ENCODE measurements at places on chromosomes 13 and 19.

DNA sequence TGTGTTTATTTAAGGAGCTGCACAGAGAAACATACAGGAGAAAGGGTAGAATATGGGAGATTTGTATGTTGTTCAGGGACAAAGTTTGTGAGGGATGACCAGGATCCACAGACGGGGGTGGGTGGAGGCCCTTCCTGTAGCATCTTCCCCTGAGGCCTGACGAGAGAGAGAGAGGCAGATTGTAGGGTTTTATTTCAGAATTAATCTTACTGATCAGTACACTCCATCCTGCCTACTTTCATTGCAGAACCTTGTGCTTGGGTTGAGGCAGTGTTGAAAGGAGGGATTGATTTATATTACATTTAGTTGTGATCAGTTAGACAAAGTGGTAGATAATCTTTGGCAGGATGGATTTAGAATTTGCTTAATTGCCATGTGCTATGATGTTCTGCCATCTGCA lies 39.6 kb downstream of the MTUS2 start:
- no peak for DNase-seq

- no peak for DNase-seq
These were observed 8.2 kb downstream of the SMIM24 start for GRCh38 chr19:3471954-3472655.

DNA sequence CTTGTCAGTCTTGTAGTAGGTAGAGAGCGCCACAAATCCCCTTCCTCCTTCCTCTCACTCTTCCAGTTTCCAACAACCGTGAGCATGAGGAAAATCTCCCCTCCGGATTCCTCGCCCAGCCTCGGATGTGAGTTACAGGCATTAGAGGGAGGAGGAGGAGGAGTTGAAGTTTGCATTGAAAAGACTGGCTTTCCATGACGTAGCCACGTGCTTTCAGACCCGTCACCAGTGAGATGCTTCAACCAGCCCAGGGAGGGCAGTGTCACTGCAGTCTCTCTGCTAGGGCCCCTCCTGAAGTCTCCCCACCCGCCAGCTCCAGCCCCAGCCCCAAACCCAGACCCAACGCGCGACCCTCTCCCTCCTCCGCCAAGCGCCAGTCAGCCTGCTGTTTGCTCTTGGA lies 442 bp upstream of the FGF14 start:
- peak; percentile 84 for DNase-seq

GRCh38 chr13:45995245-45995644 lies 57.3 kb downstream of the ZC3H13 start:
- no peak for DNase-seq

DNA sequence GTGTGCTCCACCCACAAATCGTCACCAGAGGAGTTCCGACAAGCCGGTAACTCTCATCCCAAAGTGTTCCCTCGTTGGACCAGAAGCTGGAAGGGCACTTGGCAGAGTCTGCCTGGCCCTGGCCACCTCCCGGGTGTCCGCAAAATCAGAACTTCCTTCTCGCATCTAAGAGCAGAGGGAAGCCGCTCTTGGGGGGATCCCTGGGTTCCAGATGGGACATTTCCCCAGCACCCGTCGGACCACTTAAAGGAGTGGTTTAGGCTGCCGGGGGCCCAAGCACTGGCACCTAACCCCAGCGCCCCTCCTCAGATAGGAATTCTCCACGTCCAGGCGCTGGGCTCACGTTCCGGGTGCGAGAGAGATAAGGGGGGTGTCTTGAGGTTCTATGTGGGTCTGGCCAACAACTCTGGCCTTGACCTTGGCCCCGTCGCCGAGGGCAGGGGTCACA lies 857 bp upstream of the MAP2K7 start:
- DNase-seq: no peak

DNA sequence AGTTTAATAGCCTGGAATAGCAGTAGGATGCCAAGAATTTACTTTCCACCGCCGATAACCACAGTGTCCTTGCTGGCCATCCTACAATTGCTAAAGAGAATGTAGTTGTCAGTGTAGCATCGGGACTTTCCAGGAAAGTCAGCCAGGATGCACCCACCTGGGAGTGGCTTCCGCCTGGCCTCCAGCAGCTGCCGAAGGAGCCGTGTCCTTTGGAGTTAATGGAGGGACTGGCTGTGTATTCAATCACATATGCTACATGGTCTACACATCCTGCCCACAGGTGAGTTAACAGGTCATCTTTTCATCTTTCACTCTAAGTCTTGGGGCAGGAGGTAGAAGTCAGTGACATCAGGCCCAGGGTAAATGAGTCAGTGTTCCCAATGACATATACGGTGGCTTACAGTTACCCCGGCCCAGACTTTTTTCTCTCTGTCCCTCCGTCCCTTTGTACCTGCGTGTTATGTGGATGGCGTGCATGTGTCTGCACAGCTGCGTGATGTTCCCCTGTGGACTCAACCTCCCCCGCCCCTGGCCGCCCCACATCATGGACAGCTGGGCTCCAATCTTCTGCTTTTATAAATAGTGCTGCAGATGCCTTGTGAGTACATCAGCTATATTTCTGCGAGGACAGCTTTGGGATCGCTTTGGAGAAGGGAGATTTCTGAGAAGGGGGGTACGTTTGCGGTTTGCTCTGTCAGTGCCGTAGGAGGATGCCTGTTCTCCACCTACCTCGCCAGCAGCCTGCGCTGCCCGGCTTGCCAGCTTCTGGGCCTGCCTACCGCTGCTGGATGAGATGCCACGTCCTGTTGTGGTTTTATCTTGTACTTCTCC lies 63.1 kb downstream of the ATP11A start:
- no peak for DNase-seq

GRCh38 chr19:16896146-16897028 lies 7.6 kb downstream of the F2RL3 start:
- no peak for DNase-seq

DNA sequence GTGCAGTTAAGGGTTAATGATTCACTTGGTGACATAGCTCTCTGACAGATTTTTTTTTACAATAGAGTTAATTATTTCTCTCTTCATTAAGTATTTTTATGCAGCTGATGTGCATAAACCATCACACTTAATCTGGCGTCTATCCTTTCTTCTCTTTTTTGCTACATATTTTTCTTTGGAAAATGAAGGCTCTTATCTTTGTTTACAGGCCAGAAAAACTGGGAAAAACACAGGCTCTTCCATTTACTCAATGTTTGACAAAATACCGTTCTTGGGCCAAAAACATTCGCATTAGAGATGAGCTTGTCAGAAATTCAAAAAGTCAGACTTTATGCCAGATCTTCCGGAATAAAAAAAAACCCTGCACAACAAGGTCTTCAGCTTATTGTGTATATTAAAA lies 12.0 kb downstream of the ZNF253 start:
- no peak for DNase-seq

- DNase-seq: no peak
These were observed 38.9 kb downstream of the VAV1 start for GRCh38 chr19:6811378-6811777.

GRCh38 chr19:39679056-39679790 lies 23.5 kb downstream of the LGALS16 start:
- DNase-seq: no peak

- no peak for DNase-seq
These were observed 27.4 kb downstream of the ARHGEF7 start for GRCh38 chr13:111142472-111142871.

- no peak for DNase-seq
These were observed 15.4 kb upstream of the ESD start for GRCh38 chr13:46812301-46812797.

- no peak for DNase-seq
These were observed 4.6 kb upstream of the EPS8L1 start for GRCh38 chr19:55071129-55071502.

DNA sequence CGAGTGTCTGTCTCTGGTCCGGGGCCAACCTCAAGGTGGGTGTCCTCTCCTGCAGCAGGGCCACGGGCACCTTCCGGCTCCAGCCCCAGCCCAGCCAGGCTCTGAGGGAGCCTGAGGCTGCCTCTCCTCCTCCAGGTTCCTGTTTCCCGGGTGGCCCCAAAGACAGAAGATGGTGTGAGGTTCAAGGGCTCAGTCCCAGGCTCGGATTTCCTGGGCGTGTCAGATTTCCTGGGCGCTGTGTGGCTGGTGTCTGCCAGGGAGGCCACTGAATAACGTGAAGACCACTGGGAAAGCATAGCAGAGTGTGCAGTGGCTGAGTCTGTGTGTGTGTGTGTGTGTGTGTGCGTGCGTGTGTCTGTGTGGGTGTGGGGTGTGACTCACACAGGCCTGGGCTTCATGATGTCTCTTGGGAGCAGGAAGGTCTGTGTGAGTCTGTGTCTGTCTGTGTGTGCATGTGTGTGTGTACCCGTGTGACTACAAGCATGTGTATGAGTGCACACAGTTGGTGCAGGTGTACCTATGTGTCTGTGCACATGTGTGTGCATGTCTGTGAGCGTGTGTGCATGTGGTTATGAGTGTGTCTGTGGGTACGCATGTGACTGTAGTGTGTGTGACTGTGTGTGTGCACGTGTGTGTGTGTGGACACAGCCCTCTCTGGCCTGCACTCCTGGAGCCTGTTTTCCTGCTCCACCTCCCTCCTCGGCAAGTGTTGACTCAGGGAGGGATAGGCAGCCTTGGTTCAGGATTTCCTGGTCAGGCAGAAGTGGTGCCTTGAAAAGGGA lies 28.3 kb downstream of the CEBPA start:
- DNase-seq: no peak

DNA sequence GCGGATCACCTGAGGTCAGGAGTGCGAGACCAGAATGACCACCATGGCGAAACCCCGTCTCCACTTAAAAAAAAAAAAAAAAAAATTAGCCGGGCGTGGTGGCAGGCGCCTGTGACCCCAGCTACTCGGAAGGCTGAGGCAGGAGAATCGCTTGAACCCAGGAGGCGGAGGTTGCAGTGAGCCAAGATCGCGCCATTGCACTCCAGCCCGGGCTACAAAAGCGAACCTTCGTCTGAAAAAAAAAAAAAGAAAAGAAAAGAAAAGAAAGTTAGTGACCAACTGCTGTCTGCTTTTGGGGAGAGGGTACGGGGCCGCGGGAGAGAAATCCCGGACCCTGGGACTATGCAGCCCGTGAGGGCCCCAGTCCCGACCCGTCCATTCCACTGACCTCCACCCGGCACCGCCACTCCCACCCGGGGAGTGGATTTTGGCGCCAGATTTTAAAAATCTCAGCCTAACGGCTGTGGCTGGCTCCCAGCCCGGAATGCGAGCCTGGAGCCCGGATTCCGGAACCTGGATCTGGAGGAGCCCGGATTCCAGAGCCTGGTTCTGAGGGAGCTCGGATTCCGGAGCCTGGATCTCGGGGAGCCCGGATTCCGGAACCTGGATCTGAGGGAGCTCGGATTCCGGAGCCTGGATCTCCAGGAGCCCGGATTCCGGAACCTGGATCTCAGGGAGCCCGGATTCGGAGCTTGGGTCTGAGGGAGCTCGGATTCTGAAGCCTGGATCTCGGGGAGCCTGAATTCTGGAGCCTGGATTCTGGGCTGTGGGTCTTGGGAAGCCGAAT lies 6.1 kb upstream of the LMNB2 start:
- DNase-seq: no peak

DNA sequence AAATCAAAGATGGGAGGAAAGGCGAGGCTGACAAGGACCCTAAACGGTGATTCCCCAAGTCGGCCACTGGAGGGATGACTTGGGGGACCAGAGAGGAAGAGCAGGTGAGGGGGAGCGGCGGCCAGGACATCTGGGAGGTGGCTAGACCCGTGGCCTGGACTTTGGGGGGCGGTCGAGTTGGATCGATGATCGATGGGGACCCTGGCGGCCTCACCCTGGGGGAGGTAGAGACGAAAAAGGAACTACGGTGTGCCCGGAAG lies 7.7 kb upstream of the CIRBP start:
- DNase-seq: no peak
